A549 treated with CpdA at 1 μM for 4 hours (cell line): ENCODE measurements at places on chromosomes 1 and 21. TPM values are rescaled to one million over a fixed set of nuclear protein-coding genes. Genes with fewer than 3 reads are reported as not detected.

The TNFRSF9 gene
- total RNA-seq, result 2.7 to 4.8 TPM (median 3.4 TPM) in 5 replicates

The PRKAB2 gene
- total RNA-seq, result 9.9 to 13.1 TPM (median 11.4 TPM) in 5 replicates

The B3GALT5 gene
- total RNA-seq, result 0.24 to 0.34 TPM (median 0.29 TPM) in 5 replicates

The PLCH2 gene
- total RNA-seq, result 0.15 to 0.41 TPM (median 0.34 TPM) in 5 replicates

The LRRC53 gene
- total RNA-seq, result not detected in 5 replicates

The RSPO1 gene
- total RNA-seq, result 0.09 to 0.13 TPM (median 0.10 TPM) in 4 of 5 replicates, not detected in the other

The OR2T29 gene
- not detected in 5 replicates for total RNA-seq

The C1orf56 gene
- total RNA-seq, result 5.5 to 9.1 TPM (median 7.4 TPM) in 5 replicates

The FAM72D gene
- 6.1 to 7.5 TPM (median 6.6 TPM) in 5 replicates for total RNA-seq

The CORT gene
- 0.13 to 0.32 TPM (median 0.21 TPM) in 3 of 5 replicates, not detected in the others for total RNA-seq

The S100A2 gene
- 20.0 to 26.2 TPM (median 24.5 TPM) in 5 replicates for total RNA-seq

The VAV3 gene
- total RNA-seq, result 1.1 to 2.2 TPM (median 1.9 TPM) in 5 replicates

The TAGLN2 gene
- 997 to 1,080 TPM (median 1,064 TPM) in 5 replicates for total RNA-seq

The SPRR2G gene
- not detected in 5 replicates for total RNA-seq

The SYT11 gene
- 0.96 to 1.4 TPM (median 1.3 TPM) in 5 replicates for total RNA-seq

The AVPR1B gene
- not detected in 5 replicates for total RNA-seq

The TRAPPC10 gene
- total RNA-seq, result 14.2 to 17.3 TPM (median 15.9 TPM) in 5 replicates

The HMGCS2 gene
- not detected in 5 replicates for total RNA-seq

The MEX3A gene
- total RNA-seq, result 2.1 to 3.1 TPM (median 2.3 TPM) in 5 replicates

The CFHR2 gene
- not detected in 5 replicates for total RNA-seq

The SMG7 gene
- total RNA-seq, result 33.0 to 46.6 TPM (median 39.5 TPM) in 5 replicates

The IPP gene
- 3.4 to 5.5 TPM (median 5.0 TPM) in 5 replicates for total RNA-seq

The ITSN1 gene
- total RNA-seq, result 13.1 to 23.9 TPM (median 14.9 TPM) in 5 replicates

The TLCD4 gene
- 8.1 to 12.2 TPM (median 8.7 TPM) in 5 replicates for total RNA-seq

The TIAM1 gene
- 0.39 to 0.66 TPM (median 0.49 TPM) in 5 replicates for total RNA-seq

The PRKAA2 gene
- 2.3 to 2.9 TPM (median 2.6 TPM) in 5 replicates for total RNA-seq

The LRRN2 gene
- total RNA-seq, result 13.7 to 20.6 TPM (median 15.7 TPM) in 5 replicates

The CD53 gene
- total RNA-seq, result 0.05 TPM in 1 of 5 replicates, not detected in the others

The MYBPH gene
- total RNA-seq, result not detected in 5 replicates

The TEX38 gene
- not detected in 5 replicates for total RNA-seq

The MRPS21 gene
- 78.8 to 85.8 TPM (median 83.1 TPM) in 5 replicates for total RNA-seq

The SLC1A7 gene
- total RNA-seq, result 0.02 to 0.06 TPM in 2 of 5 replicates, not detected in the others

The RAD54L gene
- 10.2 to 12.8 TPM (median 12.1 TPM) in 5 replicates for total RNA-seq

The PCP4 gene
- total RNA-seq, result not detected in 5 replicates
